ENCODE measurements at places on chromosomes 6 and 20.
A peak's percentile ranks its signal among the peaks of the same experiment; 100 is the strongest.

- DNase-seq, result no peak
These were observed 842 bp downstream of the SLC25A27 start for GRCh38 chr6:46653439-46654195.

DNA sequence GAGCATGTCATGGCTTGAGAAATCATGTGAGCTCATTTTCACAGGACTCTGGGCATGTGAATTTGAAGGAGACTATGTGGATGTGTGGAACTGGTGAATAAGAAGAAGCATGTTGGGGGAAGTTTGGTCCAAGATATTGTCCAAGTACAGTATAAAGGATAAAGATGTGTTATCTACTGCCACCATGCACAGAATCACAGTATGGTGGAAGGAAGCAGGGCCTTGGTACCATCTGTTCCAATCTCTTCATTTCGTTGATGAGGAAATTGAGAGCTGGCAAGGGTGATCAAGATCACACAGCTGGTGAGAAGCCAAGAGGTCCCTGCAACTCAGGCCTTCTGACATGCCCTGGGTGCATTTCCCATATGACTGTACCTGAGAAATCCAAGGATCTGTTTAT is 31.5 kb upstream of the RIPOR2 start:
- DNase-seq, result no peak

DNA sequence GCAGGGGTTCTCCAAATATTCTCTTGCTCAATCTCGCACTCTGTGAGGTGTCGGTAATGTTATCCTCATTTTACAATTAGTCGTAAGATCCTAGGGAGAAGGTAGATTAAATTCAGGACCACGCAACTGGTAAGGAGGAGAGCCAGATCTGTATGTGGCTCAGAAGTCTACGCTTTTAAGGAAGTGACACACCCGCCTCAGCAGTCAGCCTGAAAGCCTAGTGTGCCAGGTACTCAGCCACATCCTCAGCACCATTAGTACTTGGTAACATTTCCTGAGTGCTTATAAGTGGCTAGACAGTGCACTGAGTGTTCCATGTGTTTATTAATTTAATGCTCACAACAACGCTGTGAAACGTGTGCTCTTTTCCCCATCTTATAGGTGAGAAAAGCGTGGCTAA is 63.7 kb downstream of the DHX35 start:
- no peak for DNase-seq

DNA sequence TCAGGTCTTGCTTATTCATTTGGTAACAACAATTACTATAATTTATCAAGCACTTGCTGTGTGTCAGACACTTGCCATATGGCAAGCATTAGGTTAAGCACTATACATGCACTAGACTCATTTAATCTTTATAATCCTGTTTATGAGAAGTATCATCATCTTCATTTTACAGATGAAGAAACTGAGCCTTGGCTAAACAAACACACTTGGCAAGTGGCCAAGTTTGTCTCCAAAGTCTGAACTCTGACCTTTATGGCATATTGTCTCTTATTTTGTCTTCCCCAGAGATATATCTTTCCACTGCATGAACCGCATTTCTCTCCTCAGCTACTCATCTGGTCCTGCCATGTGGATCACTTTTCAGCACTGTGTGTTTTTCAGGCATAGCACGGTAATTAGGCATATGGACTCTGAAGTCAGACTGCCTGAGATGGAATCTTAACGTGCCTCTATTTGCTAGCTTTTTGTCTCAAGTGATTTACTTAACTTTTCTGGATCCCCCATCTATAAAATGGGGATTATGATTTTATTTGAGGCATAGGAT is 4.7 kb downstream of the ADGRF5 start:
- no peak for DNase-seq

DNA sequence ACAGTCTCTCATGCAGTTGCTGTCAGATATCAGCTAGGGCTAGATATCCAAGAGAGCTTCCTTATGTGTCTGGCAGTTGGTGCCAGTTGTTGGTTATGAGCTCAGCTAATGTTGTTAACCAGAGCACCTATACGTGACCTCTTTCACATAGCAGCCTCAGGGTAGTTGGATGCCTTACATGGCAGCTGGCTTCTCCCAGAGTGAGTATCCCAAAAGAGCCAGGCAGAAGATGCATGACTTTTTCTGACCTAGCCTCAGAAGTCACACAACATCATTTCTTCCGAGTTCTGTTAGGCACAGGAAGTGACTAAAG is 175.7 kb downstream of the VEGFA start:
- no peak for DNase-seq

- no peak for DNase-seq
These were observed 33.6 kb upstream of the CST7 start for GRCh38 chr20:24915440-24915839.

- no peak for DNase-seq
These were observed 6.7 kb downstream of the AHCY start for GRCh38 chr20:34296468-34296867.

DNA sequence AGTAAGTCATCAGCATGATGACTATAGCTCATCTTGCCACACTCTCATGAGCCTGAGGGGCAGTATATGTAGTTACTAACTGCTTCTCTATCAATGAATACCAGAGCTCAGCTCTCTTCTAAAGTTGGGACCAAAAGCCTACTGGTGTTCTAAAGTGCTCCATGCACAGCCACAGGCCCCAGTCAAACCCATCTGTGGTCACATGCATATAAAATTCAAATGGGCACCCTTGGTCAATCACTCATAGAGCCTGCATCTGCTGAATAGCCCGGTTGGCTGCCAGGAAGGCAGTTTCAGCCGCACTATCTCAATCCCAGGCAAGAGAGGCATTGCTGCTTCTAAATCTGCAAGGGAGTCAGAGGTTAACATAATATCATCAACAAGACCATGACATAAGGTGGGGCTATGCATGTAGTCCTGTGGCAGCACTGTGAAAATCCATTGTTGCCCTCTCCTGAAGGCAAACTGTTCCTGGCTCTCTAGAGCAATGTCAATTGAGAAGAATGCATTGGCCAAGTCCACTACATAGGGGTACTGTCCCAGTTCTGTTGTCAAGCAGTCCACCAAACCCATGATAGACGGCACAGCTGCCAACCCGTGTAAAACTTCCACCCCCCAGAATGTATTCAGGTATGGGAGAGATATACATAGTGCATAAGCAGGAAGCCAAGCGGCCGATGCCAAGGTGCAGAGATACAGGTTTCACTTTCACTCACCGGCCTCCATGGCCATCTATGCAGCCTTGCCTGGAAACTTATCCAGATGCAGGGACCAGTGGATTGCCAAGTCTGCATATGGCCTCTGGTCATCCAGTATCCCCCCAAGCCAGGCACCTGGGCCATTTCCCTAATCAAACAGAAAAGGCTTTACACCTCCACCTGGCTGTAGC is 76.2 kb downstream of the ALDH8A1 start:
- no peak for DNase-seq

GRCh38 chr6:6771964-6772363 is 183.4 kb downstream of the LY86 start:
- no peak for DNase-seq

GRCh38 chr20:62732842-62733525 is 24.3 kb downstream of the NTSR1 start:
- peak; percentile 13 for DNase-seq

DNA sequence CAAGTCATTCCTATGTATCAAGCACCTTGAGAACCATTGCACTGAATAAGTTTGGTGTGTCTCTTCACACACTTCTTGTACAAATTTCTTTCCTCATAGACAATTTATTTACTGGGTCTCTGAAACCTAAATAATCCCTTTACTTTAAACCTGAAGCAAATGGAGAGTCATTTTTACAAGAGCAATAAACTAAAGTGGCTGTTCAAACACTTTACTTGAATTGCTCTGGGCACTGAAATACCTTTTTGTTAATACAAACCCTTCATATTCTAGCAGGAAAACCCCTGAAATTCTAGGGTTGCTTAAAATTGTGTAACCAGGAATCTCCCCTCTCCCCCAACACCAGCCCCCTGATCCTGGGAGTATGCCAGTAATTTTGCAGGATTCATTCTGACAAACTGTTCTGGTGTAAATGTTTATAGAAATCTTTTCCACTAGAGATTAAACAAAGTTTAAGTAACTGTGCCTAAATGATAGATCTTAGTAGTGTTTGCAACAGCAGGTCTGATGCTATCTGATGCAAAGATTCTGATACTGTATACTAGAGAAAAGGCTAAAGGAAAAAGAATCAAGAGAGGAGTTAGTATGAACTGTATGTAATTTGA is 13.4 kb downstream of the RSPO3 start:
- no peak for DNase-seq

GRCh38 chr6:8238773-8239683 is 136.7 kb upstream of the EEF1E1 start:
- DNase-seq, result no peak

- DNase-seq, result no peak
These were observed 5.9 kb upstream of the SULF2 start for GRCh38 chr20:47791084-47791599.

DNA sequence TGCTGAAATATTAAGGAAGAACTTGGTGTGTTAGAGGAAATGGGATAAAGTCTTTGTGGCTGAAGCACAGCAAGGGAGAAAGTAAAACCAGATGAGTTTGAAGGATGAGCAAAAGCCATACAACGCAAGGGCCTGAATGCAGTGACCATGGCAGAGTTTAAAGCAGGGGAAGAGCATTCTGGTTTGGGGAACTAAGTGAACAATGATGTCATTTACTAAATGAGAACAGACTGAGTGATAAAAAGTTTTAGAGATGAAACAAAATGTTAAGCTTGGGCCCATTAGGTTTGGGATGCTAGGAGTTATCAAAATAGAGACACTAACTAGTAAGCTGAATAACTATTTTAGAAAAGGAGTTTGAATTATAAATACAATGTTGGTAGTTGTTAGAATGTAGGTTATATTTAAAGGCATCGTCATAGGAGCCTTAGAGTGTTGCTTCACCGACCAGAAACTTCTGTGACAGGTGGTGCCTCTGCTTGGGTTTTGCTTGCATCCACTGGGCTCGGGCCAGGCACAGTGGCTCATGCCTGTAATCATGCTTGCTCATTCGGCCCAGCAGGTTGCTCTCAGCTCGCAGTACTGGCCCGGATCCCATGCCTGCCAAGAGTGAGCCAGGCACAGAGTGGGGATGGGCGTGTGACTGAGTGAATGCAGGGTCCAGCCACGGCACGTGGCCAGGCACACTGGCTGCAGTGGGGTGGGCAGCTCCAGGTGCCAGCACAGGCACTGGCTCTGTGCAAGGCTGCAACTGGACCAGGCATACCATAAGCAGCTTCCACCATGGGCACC is 37.4 kb upstream of the OPRM1 start:
- no peak for DNase-seq

GRCh38 chr20:44776980-44777379 is 31.3 kb downstream of the KCNK15 start:
- no peak for DNase-seq

- DNase-seq, result no peak
These were observed 114.3 kb upstream of the GGTLC1 start for GRCh38 chr20:24102749-24103333.

DNA sequence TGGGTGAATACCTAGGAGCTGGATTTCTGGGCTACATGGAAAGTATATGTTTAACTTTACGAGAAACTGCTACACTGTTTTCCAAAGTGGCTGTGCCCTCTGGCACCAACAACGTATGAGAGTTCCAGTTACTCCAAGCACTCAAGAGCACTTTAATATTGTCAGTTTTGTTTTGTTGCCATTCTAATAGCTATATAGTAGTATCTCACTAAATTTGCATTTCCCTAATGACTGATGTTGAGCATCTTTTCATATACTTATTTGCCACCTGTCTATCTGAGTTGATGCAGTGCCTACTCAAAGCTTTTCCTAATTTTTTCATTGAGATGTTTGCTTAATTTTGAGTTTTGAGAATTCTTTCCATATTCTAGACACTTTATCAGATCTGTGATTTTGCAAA is 76.7 kb downstream of the IYD start:
- no peak for DNase-seq

GRCh38 chr6:142918339-142919042 is 26.5 kb downstream of the HIVEP2 start:
- no peak for DNase-seq

- peak; percentile 52 for DNase-seq
These were observed 21.9 kb upstream of the RREB1 start for GRCh38 chr6:7085911-7086310.

DNA sequence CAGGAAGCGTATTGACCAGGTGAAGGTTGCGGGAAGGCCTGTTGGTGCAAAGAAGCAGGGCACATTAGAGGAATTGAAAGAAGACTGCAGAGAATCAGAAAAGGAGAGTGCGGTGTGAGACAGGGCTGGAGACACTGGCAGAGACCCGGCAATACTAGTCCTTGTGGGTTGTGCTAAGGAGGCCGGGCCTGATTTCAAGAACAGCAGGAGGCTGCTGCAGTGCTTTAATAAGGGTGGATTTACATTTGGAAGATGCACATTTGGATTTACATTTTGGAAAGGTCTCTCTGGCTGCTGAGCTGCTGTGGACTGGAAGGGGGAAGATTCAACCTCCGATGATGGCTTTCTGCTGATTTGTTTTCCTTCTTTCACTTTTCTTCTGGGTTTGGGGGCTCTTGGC is 167.8 kb downstream of the SLC24A3 start:
- no peak for DNase-seq

GRCh38 chr6:106747139-106747538 is 117.8 kb downstream of the QRSL1 start:
- no peak for DNase-seq

DNA sequence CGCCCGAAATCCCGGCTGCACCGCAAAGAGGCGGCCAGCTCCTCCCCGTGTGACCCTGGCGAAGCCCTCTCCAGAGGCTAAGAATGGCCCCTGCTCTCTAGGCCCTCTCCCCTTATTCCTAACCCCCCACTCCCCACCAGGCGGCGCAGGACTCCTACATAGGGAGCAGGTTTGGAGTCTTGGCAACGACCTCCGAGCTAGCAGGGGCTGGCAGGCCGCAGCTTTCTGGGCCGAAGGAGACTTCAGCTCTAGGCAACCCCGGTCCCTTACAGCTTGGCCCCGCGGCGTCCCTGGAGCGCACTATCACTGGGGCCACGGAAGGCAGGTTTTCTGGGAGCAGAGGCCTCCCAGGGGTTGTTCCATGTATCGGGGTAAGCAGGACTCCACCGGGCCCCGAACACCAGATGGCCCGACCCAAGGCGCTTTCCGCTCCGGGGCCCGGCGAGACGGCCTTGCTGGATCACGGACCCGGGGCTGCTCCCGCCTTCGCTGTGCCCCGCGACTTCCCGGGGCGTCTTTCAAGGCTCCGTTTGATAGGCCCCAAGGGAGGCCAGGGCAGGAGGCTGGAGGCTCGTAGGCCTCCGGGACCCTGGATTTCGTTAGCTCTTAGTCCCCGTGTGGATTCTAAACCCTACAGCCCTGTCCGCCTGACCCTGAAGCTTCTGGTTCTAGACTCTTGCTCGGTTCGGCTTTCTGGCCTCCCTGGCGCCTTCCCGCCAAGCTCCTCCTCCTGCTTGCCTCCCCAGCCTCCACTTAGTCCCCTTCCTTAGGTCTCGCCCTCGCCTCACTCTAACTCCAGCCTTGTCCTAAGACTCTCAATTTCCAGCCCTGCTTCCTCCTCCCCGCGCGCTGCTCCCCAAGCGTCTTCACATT is 1.9 kb downstream of the SLC32A1 start:
- DNase-seq, result peak; percentile 52

GRCh38 chr20:10367693-10367942 is 66.4 kb downstream of the MKKS start:
- DNase-seq, result no peak

GRCh38 chr6:5707281-5708045 is 299.3 kb downstream of the NRN1 start:
- no peak for DNase-seq

Measured in left ventricle myocardium superior (tissue), 1 donor.